COR-L47 (cell line): ENCODE measurements at places on chromosomes 6 and 20.

- DNase-seq: no peak
Measured at GRCh38 chr6:170147056-170147787, 143.7 kb downstream of the DLL1 start.

GRCh38 chr6:20554326-20554725, 20.1 kb downstream of the CDKAL1 start:
- no peak for DNase-seq

- DNase-seq: no peak
Measured at GRCh38 chr20:49570161-49570827, 2.4 kb upstream of the PTGIS start.

DNA sequence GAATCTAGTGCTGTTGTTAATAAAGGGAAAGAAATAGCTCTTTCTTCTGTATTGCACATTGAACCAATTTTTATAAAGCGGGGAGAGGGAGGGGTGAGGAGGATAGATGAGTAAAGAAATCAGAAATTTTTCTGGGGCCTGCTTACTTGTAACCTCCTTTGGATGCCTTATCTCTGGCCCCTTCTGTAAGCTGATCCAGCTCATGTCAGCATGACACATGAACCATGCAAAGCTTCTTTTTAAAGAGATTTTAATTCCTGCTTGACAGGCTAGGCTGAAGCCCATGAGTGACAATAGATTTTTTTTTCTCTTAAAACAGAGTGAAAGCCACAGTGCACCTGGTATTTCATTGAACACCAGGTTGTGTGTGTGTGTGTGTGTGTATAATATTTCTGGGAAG, 325.3 kb downstream of the PRL start:
- DNase-seq: no peak

DNA sequence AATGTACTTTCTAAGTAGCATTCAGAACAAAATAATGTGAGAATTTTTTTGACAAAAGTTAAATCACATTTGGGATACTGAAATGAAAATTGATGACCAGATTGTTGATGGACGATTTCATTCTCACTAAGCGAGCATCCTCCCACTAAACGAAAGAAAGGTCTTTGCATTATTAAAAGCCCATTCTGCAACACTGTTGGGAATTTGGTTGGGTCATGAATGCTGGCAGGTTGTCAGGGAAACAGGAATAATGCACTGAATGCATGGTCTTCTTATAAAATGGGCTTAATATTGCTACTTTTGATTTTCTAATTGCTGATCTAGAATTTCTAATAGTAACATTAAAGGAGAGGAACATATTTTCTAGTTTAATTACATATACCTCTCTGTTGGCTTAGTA, 229.8 kb downstream of the NKAIN2 start:
- no peak for DNase-seq

DNA sequence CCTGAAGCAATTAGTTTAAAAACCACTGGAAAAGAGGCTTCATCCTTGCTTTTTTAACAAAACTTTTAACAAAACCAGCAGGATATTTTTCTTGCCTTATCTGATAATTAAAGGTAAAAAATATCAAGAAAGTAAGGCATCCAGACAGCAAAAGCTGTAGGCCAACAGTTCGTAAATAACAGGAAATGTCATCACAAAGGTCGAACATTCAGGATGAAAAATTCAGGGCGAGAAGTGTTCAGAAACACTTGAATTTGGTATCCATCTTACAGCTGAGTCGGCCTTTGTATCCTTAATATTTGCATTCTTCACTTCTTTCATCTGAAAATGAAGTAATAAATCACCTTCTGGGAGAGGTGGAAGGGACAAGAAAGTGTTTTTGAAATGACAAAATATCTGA, 8.2 kb upstream of the FILIP1 start:
- DNase-seq: no peak

- peak; percentile 51 for DNase-seq
Measured at GRCh38 chr20:47353239-47353691, 3.2 kb downstream of the ZMYND8 start.

DNA sequence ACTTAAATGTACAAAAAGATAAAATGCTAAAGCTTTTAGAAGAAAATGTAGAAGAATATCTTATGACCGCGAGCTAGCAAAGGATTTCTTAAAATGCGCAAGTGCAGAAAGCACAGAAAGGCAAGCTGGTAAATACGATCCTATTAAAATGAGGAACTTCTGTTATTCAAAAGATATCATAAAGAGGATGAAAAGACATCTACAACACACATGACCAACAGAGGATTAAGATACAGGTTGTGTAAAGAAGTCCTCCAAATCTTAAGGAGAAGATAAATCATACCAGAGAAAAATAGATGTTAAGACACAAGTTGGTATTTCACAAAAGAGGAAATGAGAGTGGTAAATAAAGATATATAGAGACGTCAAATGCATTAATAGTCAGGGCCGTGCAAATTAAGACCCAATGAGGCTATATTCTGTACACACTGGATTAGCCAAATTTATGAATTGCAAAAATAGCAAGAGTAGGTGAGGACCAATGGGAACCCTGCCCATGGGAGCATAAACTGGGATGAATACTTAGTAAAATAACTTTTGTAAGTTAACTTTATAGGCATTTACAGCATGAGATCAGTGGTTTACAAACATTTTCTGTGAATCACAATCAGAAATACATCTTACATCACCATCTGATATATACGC, 23.0 kb downstream of the APCDD1L start:
- DNase-seq: no peak

DNA sequence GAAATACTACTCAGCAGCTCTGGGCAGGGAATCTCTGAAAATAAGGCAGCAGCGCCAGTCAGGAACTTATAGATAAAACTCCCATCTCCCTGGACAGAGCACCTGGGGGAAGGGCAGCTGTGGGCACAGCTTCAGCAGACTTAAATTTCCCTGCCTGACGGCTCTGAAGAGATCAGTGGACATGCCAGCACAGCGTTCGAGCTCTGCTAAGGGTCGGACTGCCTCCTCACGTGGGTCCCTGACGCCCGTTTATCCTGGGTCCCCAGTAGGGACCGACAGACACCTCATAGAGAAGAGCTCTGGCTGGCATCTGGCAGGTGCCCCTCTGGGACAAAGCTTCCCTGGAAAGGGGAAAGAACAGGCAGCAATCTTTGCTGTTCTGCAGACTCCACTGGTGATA, 59.0 kb downstream of the COL21A1 start:
- no peak for DNase-seq

DNA sequence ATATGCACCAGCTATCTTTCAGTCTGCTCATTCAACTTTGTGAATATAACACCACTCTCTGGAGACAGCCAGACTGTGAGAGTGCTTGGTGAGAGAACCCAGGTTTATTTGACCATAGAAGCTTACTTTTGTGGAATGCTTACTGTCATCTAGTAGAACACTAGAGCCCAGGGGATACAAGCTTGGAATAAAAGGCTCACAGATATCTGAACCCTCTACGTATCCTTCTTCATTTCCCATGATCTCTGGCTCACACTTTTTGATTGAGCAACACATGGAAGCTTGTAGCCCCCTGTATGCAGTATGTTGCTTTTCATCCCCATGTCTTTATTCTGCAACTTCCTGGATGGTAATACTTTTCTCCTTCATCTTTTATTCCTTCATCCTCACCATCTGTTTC, 835.3 kb upstream of the CITED2 start:
- no peak for DNase-seq
